ENCODE measurements at places on chromosomes 12 and 14.

GRCh38 chr12:52004042-52004648, 2.6 kb upstream of the TAMALIN start:
- DNase-seq, result no peak

DNA sequence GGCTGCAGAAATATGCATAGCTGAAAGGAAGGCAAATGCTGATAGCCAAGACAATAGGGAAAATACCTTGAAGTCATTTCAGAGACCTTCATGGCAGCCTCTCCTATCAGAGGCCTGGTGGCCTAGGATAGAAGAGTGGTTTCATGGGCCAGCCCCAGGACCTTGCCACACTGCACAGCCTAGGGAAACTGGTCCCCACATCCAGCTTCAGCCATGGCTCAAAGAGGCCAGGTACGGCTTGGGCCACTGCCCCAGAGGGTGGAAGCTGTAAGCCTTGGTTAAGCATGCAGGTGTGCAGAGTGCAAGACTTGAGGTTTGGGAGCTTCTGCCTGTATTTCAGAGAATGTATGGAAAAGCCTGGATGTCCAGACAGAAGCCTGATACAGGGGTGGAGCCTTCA, 101.0 kb upstream of the KITLG start:
- no peak for DNase-seq

GRCh38 chr12:20237091-20237490, 131.2 kb upstream of the PDE3A start:
- no peak for DNase-seq

DNA sequence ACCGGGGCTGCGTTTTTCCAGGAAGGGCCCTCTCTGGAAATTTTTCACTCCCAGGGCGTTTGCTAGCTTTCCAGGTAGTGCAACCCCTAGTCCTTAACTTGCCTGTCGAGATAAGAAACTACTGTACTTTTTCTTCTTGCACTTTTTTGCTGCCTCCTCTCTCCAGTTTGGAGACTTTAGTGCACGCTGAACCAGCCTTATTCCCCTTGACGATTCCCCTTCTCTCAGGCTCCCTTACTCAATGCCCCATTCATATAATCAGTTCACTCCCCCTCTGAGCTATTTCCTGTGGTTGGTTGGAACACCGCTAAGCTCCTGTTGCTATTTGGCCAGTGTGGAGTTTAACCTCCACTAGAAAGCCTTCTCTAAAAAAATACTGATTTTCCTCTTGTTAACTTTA, 682 bp downstream of the CREBL2 start:
- DNase-seq, result no peak

DNA sequence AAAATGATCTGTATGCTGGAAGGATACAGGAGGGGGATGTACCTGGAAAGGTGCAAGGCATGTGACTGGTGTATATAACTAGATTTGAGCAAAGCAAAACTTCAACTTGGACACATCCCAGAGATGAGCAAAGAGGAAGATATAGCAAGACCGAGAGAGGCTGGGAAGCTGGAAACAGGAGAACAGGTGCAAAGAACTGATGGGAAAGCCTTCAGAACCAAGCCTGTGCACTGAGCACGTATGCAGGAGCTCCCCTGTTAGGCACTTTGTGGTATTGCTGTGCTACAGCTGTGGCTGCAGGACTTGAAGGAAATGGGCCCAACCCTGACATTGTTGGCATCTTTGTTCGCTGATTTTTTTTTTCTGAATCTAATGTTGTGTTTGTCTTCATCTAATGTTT, 120.7 kb upstream of the PWP1 start:
- DNase-seq, result peak; percentile 9

GRCh38 chr12:52531566-52532300, 11.5 kb upstream of the KRT5 start:
- DNase-seq, result no peak

- DNase-seq, result no peak
Observed at GRCh38 chr12:26077915-26078702, 46.7 kb downstream of the BHLHE41 start.

GRCh38 chr12:77062396-77062795, 3.0 kb downstream of the E2F7 start:
- DNase-seq, result no peak

DNA sequence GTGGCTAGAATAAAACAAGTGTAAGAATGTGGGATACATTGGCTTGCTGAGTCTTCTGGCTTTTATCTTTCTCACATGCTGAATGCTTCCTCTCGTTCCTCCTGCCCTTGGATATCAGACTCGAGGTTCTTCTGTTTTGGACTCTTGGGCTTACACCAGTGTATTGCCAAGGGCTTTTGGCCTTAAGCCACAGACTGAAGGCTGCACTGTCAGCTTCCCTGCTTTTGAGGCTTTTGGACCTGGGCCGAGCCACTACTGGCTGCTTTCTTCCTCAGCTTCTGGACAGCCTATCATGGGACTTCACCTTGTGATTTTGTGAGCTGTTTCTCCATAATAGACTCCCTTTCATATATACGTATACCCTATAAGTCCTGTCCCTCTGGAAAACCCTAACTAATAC, 300.9 kb upstream of the STXBP6 start:
- no peak for DNase-seq

GRCh38 chr14:27184427-27184826, 586.6 kb upstream of the NOVA1 start:
- DNase-seq, result no peak

DNA sequence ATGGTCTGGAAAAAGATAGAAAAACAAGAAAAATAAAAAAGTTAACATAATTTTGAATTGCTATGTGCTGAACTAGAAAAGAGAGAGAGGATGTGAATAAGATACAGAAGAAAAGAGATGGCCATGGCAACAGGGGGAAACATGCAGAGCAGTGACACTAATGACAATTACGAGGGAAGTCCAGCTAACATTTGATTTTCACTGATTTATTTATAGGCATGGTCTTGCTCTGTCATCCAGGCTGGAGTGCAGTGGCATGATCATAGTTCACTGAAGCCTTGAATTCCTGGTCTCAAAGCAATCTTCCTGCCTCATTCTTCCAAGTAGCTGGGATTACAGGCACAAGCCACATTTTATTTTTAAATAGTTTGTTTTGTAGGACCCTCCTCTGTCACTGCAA, 1.8 kb downstream of the OR6C74 start:
- no peak for DNase-seq

DNA sequence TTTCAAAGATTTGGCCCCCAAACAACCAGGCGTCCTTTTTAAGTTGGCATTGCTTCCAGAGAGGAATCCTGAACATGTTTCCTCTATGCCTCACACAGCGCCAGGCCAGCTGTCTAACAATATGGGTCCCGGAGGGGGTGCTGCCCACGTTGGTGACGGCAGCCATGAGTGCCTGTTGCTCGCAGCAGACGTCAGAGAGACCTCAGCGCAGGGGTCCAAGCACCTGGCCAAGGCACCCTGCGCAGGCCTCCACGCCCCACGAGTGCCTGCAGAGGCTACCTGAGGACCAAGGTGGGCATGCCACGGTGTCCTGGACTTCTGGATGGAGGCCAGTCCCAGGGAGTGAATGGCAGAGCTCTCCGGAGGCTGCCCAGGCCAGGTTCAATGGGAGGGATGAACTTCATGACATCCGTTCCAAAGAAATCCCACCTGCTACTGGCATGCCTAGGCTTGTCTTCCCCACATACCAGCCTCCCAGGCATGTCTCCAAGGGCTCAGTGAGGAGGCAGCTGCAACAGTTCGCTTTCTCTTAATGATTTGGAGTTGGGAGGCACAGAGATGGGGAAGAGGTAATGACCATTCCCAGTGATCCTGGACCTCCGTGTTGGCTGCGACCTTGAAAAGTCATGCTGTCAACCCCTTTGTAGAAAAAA, 11.6 kb upstream of the FOXN3 start:
- DNase-seq, result no peak

GRCh38 chr12:16612647-16613046, 6.7 kb upstream of the LMO3 start:
- no peak for DNase-seq

GRCh38 chr14:75280831-75281653, 2.4 kb downstream of the FOS start:
- no peak for DNase-seq

GRCh38 chr12:71159878-71160277, 2.1 kb upstream of the TSPAN8 start:
- no peak for DNase-seq

DNA sequence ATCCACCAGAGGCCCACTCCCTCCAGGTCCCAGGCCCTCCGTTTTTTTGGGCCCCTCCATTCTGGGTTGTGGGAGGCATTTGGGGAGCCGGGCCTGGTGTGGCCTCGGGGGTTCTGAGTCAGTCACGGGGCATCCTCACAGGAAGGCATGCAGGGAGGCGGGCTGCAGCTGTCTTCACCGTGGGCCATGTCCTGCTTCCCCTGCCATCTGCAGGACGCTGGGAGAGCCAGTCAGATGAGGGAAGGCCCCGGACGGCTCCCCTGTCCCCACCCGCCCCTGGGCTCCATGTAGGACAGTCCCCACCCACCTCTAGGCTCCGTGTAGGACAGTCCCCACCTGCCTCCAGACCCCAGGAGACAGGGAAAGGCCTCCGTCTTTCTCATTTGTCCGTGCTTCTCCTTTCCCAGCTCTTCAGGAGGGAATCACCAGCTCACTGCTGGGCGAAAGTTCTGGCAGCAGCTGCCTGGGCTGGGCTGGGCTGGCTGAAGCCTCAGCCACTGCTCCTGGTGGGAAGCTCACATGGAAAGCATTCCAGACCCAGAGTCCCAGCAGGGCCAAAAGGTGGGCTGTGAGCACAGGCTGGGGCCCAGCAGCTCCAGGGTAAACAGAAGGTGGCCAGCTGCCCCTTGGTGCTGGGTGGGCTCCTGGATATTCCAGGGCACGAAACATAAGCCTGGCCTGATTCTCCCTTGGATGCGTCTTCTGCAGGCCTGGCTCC, 217.8 kb downstream of the KIF26A start:
- DNase-seq, result no peak

- no peak for DNase-seq
Observed at GRCh38 chr12:28145216-28145615, 45.0 kb upstream of the CCDC91 start.

DNA sequence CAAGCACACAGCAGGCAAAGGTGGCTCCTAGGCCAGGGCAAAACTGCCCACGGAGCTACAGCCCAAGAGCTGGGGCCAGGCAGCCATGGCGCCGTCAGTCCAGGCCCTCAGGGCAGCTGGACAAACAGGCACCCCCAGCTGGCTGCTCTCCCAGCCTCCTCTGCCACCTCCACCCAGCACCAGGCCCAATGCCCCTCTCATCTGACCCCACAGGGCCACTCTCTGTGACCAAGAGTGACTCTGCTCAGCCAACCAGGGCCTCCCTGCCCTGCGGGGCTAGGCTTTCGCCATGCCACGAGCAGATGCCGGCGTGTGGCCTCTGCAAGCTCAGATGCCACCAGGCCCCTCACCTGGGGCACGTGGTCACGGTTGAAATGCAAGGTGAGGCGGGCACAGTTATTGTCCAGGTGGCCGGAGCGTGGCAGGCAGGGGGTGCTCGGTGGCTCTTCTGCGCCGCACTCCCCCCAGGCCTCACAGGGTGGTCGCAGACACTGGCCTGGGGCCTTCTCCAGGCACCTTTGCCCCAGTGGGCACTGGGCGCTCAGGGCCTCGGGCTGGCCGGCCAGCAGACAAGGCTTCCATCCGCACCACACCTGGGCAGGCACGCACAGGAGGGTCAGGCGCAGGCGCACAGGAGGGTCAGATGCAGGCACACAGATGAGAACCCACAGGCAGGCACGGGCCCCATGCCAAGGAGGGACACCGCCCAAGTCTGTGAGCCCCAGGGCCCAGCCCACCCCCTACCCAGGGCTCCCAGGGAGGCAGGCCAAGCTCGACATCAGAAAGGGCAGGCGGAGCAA, 23.0 kb downstream of the JAG2 start:
- DNase-seq, result no peak

DNA sequence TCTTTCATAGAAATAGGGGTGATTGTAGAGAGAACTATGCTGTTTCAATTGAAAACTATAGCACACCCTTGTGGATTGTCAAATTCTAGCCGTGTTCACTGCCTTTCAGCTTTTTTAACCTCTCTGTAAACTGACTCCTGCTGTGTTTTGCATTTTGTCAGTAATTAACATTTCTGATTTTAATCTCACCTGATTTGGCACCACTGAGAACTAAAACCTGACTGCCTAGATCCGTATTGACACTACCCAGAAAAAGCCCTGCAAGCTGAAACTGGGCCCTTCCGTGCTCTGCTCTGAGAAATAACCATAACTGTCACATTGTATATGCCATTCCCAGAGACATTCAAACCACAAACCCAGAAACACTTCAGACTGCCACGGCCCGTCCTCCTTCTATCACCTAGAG, 26.6 kb upstream of the ETV6 start:
- DNase-seq, result no peak

- DNase-seq, result no peak
Observed at GRCh38 chr12:94059394-94060368, 88.7 kb upstream of the PLXNC1 start.

GRCh38 chr12:34212651-34213050, 190.4 kb downstream of the ALG10 start:
- no peak for DNase-seq

GRCh38 chr12:67286257-67286656, 17.1 kb downstream of the CAND1 start:
- no peak for DNase-seq

GRCh38 chr14:81302638-81303037, 81.9 kb upstream of the GTF2A1 start:
- no peak for DNase-seq

- no peak for DNase-seq
Observed at GRCh38 chr14:102811254-102811963, 34.2 kb downstream of the TRAF3 start.

- DNase-seq, result peak; percentile 46
Observed at GRCh38 chr12:113154351-113154973, 4.9 kb downstream of the CFAP73 start.

GRCh38 chr12:27099629-27100028, 17.3 kb upstream of the C12orf71 start:
- DNase-seq, result no peak

GRCh38 chr12:131990980-131991305, 41.2 kb downstream of the EP400 start:
- DNase-seq, result no peak

- DNase-seq, result no peak
Observed at GRCh38 chr14:68470361-68470760, 322.5 kb downstream of the ZFP36L1 start.

GRCh38 chr12:108348842-108349241, 9.7 kb upstream of the CMKLR1 start:
- DNase-seq, result no peak

GRCh38 chr14:101620821-101621785, 59.8 kb downstream of the DIO3 start:
- DNase-seq, result no peak

DNA sequence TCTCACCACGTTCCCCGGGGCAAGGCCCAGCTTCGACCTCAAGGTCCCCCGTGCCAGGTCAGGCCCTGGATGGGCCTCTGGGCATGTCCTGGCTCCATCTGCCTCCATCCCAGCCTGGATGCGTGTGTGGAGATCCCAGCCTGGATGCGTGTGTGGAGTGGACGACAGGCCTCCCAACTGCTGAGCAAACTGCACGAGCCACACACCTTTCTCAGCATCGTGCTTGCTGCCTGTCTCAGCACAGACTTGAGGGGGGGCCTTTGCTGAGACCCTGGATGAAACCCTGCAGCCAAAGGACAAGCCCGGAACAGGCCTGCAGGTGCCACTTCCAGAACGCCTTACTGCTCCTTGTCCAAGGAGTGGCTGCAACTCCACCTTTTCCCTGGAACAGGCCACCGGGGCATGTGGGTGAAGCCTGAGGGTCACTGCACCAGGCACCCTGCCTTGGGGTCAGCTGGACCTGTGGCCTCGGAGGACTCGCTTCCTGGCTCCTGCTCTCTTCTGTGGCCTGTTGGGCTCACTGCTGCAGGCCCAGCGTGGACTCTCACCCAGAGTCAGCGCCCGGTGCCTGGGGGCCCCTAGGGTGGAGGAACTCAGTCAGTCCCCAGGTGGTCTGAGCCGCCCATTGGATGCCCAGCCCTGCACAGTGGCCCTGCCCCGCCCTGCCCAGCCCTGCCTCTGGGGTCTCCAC, 176.0 kb downstream of the KIF26A start:
- DNase-seq, result no peak
